ENCODE measurements at places on chromosomes 12 and 14.

DNA sequence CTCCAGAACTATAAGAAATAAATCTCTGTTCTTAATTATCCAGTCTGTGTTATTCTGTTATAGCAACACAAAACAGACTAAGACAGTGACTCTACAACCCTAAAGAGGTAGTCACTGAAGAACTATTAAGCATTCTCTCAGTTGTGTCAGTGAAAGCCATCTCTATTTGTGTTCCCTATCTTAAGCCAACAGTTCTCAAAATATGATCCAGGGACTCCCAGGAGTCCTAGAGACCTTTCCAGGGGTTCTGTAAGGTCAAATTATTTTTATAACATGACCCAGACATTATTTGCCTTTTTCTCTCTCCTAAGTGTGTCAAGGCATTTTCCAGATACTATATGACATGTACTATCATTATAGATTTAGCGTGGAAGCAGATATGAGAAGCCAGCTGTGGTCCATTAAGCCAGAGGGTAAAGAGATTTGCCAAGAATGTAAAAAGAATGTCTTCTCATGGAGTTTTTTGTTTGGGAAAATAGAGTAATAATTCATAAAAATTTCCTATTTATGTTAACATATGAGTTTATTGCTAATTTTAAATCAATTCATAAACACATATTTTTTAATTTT is 315.8 kb downstream of the RGS6 start:
- DNase-seq: no peak

- peak; percentile 84 for DNase-seq
These were observed 1059.8 kb downstream of the TMEM121 start for GRCh38 chr14:106586098-106586704.

GRCh38 chr12:115137812-115138521 is 454.0 kb upstream of the TBX3 start:
- no peak for DNase-seq

- DNase-seq: no peak
These were observed 85.1 kb upstream of the LRIG3 start for GRCh38 chr12:59005193-59005955.

DNA sequence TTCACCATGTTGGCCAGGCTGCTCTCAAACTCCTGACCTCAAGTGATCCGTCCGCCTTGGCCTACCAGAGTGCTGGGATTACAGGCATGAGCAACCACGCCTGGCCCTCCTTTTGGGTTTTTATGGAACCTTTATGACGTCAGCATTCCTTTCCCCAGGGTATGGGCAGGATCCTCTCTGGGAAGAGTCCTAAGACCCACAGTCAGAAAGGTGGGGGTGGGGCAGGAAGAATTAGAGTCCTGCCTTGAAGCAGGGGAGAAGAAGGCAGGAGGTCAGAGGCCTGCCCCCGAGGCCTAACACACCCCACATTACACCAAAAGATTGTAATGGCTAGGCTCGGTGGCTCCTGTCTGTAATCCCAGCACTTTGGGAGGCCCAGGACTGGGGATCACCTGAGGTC is 30.8 kb upstream of the CDK17 start:
- DNase-seq: no peak

GRCh38 chr12:127178463-127178862 is 1088.5 kb upstream of the TMEM132C start:
- DNase-seq: no peak

DNA sequence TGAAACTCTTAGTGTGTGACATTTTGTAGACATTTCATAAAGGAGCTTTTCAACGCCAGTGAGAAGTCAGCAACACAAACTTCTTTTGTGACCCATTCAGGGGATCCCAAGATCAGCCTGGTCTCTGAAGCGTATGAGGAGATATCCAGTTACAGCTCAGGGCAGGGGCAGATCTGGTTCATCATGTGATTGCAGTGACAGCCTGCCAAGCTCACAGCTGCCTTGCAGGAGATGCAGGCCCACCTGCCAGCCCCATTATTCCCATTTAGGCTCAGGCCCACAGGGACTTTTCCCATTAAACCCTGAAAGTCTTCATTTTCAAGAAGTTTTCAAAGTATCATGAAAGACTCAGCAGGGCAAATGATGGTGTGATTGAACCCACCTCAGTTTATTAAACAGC is 38.3 kb downstream of the SRGAP1 start:
- no peak for DNase-seq

DNA sequence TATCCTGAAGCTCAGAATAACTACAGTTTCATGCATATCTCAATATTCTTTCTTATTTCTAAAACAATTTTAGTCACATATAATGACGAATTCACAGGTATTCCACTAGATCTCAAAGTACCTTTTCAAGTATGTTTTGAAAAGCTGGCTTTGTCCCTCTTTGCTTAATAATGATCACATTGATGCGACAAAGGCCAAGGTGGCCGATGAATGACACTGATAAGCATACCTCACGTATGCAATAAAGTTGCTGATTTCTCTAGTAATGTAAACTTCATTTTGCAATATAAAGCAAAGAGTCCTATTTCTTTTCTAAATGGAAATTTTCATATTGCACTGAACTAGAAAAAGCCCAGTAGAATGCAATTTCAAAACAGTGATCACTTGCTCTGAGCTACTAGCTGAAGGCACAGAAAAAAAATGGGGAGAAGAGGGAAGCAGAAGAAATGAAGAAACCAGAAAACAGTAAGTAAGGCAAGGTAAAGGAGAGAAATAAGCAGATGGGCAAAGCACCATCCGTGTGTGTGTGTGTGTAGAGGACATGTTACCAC is 29.3 kb downstream of the FGD6 start:
- no peak for DNase-seq

DNA sequence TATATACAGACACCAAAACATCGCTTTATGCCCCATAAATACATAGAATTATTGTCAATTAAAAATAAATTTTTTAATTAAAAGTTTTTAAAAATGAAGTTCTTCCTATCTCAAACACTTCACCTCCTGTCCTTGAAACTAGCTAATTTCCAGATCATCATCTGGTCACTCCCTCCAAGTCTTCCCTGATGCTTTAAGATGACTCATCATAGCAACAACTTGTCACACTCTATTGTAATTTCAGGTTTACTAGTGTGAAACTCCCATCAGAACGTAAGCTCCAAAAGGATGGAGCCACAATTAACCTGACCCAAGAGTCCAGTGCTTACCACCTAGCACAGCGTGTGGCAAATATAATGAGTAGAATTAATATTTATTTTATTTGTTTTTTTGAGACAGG is 16.3 kb downstream of the GXYLT1 start:
- no peak for DNase-seq

DNA sequence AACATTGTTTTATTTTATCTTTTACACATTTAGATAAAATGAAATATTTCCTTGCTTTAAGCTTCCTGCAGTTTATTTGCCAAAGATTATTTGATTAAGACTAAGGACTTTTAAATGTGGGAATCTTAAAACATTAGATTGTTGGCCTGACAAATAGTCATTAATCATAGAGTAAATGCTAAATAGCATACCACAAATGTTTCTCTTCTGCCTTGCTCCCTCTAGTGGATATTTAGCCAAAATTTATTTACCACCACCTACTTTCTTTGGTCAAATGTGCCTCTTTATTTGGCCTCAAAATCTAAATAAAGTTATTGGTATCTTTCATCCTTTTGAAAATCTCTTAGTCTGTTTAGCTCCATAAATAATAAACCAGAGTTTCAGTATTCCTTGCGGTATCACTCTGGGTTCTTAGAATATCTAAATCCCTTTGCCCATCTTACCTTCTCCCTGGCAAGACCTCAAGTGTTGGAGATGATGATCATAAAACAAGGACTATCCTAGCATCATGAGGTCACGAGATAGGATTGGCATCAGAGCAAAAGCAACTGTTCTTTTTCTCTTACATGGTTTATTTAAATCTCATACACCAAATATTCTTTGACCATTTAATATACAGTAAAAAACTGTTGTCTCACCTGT is 150.6 kb upstream of the AEBP2 start:
- no peak for DNase-seq

GRCh38 chr14:52053044-52053443 is 15.8 kb downstream of the NID2 start:
- no peak for DNase-seq

DNA sequence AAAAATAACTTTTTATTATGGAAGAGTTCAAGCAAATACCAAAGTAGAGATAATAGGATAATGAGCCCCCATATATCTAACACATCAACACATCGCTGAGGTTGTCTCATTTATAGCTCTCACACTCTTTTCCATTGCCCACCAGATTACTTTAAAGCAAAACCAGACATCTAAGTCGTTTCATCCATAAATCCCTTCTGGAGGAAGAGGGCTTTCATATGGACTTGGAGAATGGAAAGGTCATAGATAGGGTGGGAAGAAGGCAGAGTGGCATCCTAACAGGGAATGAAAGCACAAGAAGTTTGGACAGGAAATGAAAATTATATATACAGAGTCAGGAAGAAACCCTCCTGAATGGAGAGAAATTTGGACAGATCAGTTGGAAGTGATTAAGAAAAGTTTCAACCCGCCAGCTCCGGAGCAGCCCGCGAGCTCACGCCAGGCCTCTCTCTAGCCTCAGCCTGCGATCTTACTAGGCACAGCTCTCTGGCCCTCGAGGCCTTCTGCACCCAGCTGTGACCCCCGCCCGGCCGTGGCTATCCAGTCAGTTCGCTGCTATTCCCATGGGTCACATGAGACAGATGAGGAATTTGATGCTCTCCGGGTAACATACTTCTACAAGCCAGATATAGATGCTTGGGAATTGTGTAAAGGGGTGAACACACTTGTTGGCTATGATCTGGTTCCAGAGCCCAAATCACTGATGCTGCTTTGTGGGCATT is 48.4 kb upstream of the NID2 start:
- no peak for DNase-seq

DNA sequence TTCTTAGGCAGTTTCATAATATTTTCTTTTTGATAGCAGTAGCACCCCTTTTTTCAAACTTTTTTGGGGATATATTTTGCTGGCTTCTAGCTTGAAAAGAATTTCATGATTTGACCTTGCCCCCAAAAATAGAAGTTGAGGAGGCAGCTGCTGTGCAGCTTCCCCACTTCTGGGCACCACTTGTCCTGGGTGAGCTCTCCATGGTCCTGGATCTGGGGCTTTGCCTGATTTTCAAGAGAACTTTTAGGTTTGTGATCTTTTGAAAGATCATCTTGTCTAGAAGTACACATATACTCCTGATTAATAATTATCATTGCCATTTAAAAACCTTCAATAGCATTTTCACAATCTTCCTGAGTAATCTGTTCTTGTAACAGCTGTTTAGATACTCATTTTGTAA is 271.6 kb downstream of the NPAS3 start:
- no peak for DNase-seq

DNA sequence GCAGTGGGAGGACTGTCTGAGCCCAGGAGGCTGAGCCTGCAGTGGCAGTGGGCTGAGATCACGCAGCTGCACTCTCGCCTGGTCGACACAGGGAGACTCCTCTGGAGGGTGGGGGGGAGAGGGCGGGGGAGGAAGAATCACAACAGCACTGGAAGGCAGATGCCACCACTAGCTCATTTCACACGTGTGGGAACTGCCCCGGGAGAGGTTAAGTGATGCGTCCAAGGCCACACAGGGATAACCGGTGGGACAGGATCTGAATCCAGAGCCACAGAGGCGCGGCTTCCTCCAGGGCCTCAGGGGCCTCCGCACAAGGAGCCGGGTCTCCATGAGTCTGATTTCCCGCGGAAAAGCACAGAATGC is 20.8 kb downstream of the STX2 start:
- DNase-seq: no peak

DNA sequence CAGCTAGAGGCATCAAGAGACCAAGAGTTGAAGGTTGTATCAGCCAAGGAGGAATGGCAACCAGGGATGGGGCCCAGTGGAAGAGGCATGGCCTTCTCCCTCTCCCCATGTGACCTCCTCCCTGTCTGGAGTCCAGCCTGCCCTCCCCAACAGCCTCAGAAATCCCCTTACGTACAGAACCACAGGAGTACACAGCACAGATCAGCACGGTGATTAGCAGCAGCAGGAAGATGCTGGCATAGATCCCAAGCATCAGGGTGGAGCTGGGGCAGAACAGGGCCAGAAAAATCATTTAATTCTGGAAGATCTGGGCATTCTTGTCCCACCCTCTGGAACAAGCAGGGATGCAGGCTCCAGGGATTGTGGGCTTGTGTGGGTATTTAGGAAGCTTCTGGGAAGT is 14.4 kb downstream of the ADCY6 start:
- no peak for DNase-seq

DNA sequence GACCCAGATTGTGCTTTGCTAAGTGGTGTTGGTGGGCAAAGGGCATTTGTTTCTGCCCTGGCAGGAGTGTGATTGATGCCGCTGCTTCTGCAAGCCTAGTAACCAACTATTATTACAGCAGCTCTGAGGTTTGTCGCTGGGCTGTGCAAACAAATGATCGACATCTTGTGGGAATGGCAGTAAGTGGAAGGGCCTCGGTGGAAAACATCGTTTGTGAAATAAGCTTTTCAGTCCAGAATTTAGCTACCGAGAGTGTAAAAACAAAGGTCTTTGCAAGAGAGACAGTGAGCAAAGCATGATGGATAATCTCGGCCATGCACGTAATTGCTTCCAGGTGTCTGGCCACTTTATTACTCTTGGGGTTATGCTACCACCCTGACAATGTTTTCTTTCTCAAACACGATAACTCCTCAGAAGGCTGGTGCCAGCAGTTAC is 397.7 kb upstream of the PRICKLE1 start:
- no peak for DNase-seq

DNA sequence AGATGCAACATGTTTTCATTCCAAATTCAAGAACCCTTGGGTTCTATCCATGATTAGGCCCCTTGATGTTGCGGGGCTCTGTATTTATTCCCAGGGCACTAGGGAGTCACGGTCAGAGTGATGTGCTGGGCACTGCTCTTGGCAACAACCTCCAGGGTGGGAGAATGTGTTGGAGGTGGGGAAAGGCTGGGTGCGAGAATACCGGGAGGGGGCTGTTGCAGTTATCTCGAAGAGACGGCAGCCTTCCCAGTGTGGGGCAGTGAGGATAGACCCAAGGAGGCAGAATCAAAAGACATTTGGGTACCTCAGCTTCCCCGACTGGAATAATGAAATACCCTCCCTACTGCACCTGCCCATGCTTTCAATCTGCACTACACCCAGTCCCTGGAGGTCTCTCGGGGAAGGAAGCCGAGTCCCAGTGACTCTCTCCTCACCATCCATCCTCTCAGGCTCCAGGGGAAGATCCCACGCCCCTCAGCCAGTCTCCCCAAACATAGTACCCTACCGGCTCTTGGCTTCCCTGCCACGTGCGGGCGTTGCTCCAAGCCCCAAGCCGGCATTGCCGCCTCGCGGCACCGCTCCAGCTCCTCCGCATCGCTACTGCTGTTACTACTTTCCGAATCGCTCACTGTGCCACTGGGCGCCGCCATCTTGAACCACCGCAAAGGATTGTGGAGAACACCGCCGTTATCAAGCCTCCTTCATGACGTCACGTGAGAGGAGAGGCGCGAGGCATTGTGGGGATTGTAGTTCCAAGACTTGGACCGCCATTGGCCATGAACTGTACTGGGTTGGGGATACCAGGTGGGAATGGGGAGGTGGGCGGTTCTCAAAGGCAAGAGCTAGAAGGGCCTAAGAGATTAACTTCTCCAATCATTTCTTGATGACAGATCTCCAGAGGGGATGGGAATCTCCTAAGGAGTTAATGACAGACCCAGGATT is at the start of gene C12orf43:
TSS of gene C12orf43 (minus strand) at position 663 of the 942 bp plus-strand sequence. CDS start at position 650, 13 bp downstream.
- peak; percentile 97 for DNase-seq

GRCh38 chr14:67269298-67270060 is 28.2 kb downstream of the PALS1 start:
- no peak for DNase-seq

- DNase-seq: peak; percentile 74
These were observed 25.7 kb downstream of the RAB21 start for GRCh38 chr12:71780237-71780822.

GRCh38 chr12:69204191-69204590 is 35.2 kb upstream of the CPSF6 start:
- no peak for DNase-seq

- DNase-seq: no peak
These were observed 25.6 kb downstream of the ELK3 start for GRCh38 chr12:96219700-96220206.
